CD4-positive, alpha-beta T cell treated with Interleukin-10 for 1 hour (primary cell): ENCODE measurements at places on chromosomes 2 and 18.

DNA sequence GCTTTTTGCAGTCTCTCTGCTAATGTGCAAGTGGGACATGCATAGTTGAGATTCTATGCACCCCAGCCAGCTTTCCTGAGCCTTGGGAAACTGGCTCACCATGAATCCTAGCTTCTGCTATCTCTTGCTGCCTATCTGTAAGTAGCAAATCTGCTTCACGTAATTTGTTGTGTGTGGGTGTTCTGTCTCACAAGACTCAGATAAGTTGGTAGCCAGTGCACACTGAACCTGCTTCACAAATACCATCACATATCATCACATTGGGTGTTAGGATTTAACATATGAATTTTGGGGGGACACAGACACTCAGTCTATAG lies 13.9 kb upstream of the VRK2 start:
- no peak for DNase-seq

DNA sequence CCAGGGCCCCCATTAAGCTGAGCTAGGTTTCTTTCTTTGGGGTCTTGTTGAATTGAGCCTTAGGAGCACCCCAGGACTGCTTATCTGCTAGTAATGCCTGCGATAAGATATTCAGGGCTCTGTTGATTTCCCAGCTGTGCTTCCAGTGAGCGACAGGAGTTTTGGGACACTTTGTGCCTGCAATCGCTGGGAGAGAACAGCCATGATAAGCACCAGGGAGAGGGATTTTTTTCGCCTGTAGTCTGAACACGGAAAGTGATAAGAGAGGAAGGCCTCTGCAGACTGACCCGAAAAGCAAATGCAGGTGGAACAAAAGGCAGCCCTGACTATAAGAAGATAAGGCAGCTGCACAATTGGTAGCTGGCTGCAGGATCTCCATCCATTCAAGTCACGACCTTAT lies 244.3 kb downstream of the CNTNAP5 start:
- no peak for DNase-seq

GRCh38 chr2:26597197-26597596 lies 44.0 kb downstream of the CIB4 start:
- DNase-seq = no peak

DNA sequence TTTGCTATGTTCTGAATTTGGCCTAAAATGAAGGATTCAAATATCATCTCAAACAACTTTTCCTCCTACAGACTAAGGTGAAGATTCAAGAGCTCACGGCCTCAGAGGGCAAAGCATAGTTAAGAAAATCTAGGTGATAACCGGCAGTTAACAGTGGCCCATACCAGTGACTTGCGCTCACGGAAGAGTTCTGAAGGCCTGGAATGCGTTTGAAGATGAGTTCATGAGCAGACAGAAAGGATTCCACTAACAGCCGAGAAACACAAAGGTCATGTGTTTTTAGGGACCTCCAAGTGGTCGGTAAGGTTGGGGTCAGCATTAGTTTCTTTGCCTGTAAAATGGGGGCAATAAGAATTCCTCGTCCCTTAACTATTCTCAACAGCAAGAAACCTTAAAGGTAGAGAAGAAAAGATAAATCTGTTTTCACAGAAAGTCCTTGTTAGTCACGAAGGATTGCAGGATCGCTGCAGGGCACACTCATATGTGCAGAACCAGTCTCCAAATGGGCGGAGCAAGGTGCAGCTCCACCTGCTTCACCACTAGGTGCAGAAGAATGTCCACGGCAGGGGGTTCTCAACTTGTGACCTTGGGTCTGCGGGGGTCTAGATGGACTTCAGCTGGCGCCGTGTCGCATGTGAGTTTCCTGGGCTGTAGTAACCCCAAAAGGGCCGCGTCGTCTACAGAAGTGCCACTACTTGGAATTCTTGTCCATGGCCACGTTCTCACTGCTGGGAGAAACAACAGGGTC lies 708 bp upstream of the RPIA start:
- DNase-seq = peak; percentile 54

GRCh38 chr18:70513502-70514171 lies 224.8 kb downstream of the SOCS6 start:
- no peak for DNase-seq
